Amniotic epithelial cell (primary cell): ENCODE measurements at places on chromosomes 4 and X.

GRCh38 chr4:104868958-104869357 lies 277.7 kb upstream of the TET2 start:
- no peak for DNase-seq

GRCh38 chrX:134803060-134803459 lies 144.8 kb upstream of the PLAC1 start:
- DNase-seq: no peak

DNA sequence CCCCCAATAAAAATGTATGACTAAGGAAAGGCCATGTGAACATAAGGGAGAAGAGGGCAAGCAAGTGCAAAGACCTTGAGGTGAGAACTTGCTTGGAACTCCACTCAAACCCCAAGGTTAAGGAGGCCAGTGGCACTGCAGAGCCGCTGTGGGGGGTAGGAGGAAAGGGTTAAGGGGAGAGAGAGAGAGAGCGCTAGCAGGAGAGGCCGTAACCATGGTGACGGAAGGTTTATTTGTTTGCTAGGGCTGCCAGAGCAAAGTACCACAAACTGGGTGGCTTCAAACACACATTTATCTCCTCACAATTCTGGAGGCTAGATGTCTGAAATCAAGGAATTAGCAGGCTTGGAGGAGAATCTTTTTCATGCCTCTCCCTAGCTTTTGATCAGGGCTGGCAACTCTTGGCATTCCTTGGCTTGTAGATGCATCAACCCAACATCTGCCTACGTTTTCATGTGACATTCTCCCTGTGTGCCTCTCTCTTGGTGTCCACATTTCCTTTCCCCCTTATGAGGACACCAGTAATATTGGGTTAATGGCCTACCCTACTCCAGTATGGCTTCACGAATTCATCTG lies 35.2 kb downstream of the SMIM20 start:
- DNase-seq: peak; percentile 15

GRCh38 chr4:9976781-9977180 lies 44.5 kb downstream of the SLC2A9 start:
- no peak for DNase-seq

DNA sequence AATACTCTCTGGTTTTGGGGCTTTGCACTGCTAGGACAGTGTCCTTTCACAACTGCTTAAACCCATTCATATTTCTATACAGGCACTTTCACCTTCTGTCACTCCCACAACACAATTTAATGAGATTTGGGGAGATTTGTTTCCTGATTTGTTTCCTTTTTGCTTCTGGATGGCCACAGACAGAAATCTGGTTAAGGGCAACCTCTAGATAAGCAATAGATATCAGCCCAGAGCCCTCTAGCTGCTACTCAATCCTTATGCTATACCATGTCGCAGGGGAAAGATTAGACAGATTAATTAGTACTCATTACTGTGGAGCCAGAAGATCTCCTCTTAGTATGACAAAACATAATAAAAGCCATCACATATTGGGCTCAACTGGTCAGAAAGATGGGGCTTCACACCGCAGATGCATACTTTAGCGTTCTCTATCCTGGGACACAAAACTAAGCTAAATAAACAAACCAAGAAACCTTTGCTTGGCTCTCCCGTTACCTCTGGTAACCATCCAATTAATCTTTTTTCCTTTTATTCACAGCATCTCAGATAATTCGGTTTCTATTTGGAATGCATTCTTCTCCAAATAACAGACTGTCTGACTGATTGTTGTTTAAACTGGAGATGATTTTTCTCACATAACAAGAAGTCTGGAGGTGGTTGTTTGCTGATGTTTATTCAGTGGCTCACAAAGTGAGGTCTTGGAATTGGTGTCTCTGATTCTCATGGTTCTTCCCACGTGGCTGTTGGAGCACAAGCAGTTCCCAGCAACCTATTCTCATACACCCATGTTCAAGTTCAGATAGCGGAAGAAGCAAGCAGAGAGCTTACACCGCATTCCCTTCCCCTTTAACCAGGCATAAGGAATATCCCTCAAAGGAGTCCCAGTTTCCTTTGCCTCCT lies 41.0 kb upstream of the ZNF330 start:
- no peak for DNase-seq

DNA sequence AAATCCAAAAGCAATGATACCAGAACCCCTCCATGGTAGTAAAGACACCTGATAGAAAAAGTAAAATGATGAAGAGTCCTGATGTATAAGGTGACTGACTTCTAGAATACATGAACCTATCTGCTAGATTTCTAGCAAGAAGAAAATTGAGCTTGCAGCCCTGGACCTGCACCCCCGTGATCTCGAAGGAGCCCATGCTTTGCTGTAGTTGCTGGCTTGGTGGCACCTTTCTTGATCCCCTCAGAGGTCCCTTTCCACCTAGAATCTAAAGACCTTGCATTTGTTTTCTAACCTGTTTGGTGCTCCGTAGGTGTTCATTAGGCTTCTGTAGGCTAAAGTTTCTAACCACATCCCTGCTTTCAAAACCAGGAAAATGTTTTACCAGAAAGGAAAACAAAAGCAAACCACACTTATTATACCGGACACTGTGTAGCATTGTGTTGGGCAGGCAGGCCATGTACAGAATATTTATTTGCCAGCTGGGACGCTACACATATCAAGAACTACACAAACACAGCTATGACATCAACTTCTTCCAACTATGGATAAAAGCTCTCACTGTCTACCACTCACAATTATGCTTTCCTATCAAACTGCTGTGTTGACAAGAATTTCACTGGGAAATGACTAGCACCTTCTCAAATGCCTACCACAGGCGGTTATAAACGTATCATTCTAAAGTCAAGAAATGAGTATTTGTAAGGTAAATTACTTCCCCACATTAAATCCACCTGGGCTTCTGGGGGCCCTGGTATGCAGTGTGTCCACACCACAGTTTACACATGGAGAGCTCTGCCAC lies 316.2 kb downstream of the UNC5C start:
- no peak for DNase-seq

DNA sequence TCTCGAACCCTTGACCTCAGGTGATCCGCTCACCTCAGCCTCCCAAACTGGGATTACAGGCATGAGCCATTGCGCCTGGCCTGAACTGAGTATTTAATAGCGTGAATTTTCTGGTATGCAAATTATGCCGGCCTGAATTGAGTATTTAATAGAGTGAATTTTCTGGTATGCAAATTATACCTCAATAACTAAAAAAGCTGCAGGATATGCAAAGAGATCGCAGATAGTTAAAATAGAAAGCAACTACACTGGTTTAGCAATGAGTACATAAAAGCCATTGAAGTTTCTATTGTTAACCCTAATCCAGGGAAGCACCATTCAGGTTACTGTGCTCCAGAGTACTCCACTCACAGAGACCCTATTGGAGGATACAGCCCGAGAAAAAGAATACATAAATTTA lies 22.8 kb downstream of the FBXW7 start:
- no peak for DNase-seq

DNA sequence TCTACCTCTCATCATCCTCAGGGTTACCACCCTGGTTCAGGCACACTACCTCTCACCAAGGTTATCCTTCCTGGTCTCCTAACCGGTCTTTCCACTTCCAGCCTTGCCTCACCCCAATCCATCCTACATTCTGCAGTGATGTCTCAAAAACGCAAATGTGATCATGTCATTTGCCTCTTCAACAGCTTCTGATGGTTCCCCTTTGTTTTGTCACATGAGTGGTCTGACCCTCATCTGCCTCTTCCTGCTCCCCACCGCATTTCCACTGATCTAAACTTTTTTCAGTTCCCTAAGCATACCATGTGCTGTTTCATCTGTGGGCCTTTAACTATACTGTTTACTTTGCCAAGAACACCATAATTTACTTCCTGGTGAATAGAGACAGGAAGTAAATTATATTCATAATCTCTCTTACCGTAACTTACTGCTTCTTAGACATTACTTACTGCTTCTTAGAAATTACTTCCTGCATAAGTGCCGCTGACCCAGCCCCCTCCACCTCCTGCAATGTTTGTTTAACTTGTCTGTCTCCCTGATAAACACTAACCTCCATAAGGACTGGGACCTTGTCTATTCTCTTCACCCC lies 27.1 kb upstream of the NSUN7 start:
- peak; percentile 36 for DNase-seq

DNA sequence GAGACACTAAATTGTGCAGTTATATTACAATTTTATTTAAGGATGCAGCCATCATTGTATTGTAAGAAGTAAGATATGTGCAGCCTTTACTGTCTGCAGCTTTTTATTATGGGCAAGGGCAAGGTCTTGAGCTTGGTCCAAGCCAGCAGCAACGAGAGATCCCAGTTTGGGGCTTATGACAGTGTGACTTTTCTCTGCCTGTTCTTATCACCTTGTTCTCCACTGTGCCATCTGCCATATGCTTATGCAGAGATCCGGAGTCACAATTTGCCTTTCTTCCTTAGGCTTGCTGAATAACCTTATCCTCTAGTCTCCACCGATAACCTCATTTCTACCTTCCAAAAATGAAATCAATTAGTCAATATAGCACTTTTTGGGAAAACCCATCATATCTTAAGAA lies 30.4 kb downstream of the MAPK10 start:
- no peak for DNase-seq

- no peak for DNase-seq
Measured at GRCh38 chr4:169601016-169601771, 11.2 kb downstream of the NEK1 start.

DNA sequence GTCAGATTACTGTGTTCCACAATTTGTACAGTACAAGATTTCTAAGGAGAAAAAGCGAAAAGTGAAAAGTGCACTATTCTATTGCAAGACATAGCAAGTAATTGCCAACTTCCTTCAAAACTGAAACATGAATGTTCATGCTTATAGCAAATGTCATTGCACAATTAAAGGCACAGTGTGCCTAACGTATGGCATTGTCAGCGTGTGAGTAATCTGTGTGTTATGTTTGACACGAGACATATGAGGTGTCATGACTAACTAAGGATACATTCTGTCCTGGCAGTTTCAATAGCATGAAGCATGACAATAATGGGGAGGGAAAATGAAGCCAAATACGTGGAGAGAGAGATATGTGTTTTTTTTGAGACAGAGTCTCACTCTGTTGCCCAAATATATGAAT lies 33.6 kb upstream of the TBC1D9 start:
- DNase-seq: no peak

GRCh38 chrX:8813036-8813435 lies 11.9 kb upstream of the FAM9A start:
- DNase-seq: no peak

- DNase-seq: no peak
Measured at GRCh38 chrX:17376431-17377077, 1.6 kb downstream of the NHS start.

- no peak for DNase-seq
Measured at GRCh38 chrX:72020788-72021187, 110.1 kb downstream of the NHSL2 start.

DNA sequence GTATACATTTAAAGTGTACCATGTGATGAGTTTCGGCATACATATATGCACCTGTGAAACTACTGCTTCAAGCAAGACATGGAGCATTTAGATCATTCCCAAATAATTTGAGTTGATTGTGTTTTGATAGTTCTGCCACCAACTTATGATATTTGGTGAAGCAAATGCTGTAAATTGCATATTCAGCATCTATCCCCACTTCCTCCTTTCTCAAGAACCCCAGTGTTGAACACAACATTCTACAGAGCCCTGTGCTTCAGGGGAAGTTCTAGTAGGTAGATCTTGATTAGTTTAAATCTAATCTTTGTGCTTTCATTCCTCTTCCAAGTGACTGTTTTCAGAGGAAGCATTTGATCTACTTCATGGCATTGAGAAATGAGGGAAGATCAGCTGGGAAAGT lies 5.4 kb upstream of the SHROOM3 start:
- DNase-seq: no peak

DNA sequence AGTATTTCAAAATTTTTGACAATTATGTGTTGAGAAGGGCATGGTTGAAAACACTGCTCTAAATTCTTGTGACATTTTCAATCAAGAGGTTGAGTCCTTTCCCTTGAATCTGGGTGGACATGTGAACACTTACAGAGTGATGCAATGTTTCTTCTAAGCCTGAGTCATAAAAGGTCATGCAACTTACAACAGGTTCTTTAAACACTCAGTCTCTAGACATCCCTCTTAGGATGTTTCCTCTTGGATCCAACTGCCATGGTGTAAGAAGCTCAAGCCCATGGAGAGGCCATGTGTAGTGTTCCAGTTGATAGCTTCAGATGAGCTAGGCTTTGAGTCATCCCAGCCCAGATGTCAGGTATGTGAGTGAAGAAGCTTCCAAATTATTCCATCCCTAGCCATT lies 232.2 kb upstream of the MAOA start:
- DNase-seq: no peak

GRCh38 chr4:185202984-185203485 lies 765 bp downstream of the CFAP97 start:
- DNase-seq: no peak
